Stimulated activated CD4-positive, alpha-beta T cell treated with anti-CD3 and anti-CD28 coated beads, Interleukin-12 subunit alpha, Interleukin-12 subunit beta, amount 100 ng/mL, for 4 hours (primary cell): ENCODE measurements at places on chromosomes 13 and 19.

DNA sequence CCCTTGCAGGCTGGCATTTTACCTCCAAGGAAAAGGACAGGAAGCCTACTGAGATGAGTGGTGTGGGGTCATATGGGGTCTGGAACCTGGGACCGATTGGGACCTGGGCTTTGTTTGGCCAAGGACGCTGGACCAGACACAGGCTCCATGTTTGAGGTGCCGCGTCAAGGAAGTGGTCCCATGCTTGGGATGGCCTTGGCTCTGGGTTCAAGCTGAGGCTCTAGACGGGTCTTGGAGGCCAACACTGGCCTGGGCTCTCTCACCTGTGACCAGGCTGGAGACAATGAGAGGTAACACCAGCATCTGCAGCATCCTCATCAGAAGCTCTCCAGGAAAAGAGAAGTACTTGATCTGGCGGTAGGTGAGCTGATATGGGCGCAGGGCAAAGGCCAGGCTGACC lies 8.2 kb downstream of the SLC1A6 start:
- no peak for DNase-seq

GRCh38 chr13:34886987-34887386 lies 55.1 kb upstream of the NBEA start:
- no peak for DNase-seq

GRCh38 chr13:76917095-76917494 lies 30.9 kb upstream of the KCTD12 start:
- no peak for DNase-seq

GRCh38 chr13:67235265-67235664 lies 5.1 kb upstream of the PCDH9 start:
- no peak for DNase-seq

GRCh38 chr13:76991796-76992547 lies at the start of gene CLN5:
Gene CLN5 (plus strand): TSS chr13:76992081. CDS start chr13:76992099, 18 bp downstream.
- DNase-seq: peak; percentile 91

GRCh38 chr13:95349267-95349666 lies 48.0 kb upstream of the ABCC4 start:
- DNase-seq: no peak

GRCh38 chr19:16445238-16446107 lies 26.3 kb downstream of the EPS15L1 start:
- no peak for DNase-seq

DNA sequence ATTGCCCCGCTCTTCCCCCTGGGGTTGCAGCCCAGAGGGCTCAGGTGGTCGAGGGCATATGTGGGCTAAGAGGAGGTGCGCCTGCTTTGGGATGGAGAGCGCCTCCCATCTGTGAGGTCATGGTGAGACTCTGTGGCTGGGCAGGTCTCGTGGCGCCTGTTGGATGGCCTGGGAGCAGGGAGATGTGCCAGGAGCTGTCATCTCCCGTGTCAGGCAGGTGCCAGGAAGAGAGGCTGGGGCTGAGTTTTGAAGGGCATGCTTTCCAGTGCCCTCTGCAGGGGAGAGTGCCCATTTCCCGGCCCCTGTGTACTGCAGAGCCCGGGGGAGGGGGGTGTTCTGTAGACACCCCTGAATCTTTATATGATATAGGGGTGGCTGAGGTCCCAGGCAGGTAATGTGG lies 2.8 kb downstream of the WTIP start:
- no peak for DNase-seq

- no peak for DNase-seq
Observed at GRCh38 chr13:33081666-33082065, 65.4 kb downstream of the KL start.

- DNase-seq: no peak
Observed at GRCh38 chr13:61162636-61163035, 253.0 kb downstream of the PCDH20 start.

GRCh38 chr19:33376941-33377557 lies 3.5 kb downstream of the CEBPG start:
- no peak for DNase-seq

DNA sequence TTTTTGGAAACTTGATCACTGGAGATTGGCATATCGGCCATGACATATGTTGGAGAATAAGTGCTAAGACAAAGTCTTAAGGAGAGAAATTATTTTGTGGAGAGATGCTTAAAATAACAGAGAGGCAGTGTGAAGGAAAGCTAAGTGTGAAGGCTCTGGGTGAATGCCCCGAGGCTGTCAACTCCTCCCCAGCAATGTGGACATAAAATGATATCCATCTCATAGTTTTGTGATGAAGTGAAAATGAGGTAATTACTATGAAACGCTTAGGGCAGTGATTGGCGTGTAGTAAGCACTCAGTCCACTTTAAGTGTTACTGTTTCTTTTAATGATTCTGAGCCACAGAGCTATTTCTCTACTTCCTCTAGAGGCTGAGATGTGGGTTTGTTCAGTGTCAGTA lies 195.8 kb upstream of the KLF12 start:
- DNase-seq: no peak

DNA sequence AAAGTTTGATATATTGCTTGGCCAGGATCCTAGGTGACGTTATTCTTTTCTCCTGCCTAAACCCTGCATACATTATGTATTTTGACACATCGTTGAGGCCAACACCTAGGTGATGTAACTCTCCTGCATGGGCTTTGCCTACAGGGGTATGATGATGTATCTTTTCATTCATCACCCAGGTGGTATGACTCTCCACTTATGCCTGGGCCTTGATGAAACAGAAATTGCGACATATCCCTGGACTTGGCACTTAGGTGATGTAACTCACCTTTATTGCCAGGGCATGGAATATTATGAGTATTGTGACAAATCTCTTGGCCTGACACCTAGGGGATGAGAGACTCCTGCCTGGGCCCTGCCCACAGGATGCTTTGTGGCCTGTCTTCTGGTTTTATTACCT lies 18.5 kb upstream of the ZNF681 start:
- DNase-seq: no peak

DNA sequence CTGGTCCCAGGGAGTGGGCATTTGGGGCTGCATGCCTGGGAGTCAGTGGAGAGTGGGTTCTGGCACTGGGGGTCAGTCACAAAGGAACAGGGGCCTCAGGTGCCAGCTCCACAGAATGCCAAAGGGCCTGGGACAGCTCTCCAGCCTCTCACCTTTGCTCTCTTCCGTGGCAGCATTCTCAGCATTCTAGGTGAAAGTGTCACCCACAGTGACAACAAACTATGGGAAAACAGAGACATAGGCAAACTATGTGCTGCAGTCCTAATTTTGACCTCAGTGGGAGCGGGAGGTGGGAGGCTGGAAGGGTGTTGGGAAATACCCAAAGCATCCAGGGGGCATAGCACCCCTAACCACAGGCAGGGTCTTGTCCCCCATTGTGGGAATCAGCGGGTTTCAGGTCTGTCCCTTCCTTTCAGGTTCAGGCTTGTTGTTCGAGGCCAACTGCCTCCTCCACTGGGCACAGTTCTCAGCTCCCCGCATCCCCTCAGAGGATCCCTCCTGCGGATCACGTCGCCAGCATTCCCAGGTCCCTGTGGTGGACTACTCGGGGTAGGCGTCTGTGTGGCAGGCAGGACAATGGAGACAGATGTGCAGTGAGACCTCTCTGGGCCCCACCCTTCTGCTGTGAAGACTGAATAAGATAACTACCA lies 52.4 kb downstream of the TSHZ3 start:
- no peak for DNase-seq

DNA sequence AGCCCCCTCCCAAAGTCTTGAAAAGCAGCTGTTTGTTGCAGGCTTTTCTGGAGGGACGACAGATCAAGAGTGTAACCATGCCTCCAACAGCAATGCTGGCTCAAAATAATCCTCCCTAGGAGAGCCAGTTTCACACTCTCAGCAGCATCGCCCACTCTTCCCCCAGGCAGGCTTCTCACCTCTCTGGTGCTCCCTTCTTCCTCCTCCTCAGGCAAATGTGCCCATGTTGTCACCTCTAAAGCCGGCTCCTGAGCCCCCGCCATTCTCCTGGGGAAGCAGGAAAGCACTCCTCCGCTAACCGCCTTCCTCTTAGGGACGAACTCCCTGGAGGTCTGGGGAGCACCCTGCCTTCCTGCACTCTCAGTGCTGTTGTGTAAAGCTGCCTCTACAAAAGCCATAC lies 98.9 kb upstream of the SGCG start:
- DNase-seq: no peak

GRCh38 chr19:33054623-33055022 lies 10.1 kb downstream of the RHPN2 start:
- no peak for DNase-seq

- DNase-seq: no peak
Observed at GRCh38 chr19:52492994-52493470, 34.4 kb upstream of the ZNF808 start.

DNA sequence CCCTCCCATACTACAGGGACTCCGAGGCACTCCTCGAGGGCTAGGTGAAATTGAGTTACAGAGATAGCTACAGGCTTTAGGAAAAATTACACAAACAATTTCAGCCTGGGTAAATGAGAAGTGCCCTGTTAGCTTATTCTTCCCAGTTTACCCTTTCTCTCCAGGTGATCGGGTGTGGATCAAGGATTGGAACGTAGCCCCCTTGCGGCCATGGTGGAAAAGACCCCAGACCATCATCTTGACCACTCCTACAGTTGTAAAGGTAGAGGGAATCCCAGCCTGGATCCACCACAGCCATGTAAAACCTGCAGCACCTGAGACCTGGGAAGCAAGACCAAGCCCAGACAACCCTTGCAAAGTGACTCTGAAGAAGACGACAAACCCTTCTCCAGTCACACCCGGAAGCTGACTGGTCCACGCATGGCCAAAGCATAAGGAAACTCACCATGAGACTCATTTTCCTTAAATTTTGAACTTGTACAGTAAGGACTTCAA lies 600.6 kb downstream of the UQCRFS1 start:
- no peak for DNase-seq

DNA sequence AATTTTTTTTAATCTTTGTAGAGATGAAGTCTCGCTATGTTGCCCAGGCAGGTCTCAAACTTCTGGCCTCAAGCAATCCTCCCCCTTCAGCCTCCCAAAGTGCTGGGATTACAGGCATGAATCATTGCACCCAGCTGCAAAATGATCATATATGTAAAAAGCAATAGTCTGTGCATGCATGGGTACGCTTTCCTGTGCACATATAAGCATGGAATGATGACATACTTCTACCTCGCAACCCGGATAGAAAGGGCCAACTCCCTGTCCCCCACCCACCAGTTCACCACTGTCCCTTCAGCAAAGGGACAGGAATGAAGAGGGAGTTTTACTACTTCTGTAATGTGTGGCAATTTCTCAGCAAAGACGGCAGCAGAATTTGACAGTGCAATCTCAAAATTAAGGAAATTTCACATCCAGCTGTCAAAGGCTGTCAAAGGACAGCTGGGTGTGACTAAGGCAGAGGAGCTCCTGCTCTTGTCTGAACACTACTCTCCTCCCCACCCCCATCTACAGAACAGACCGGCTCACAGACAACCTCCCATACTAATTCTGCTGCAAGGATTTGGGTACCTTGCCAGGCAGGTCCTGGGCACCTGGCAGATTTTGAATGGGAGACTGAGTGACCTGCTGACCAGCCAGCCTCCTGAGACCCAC lies 95.6 kb downstream of the TSHZ3 start:
- DNase-seq: no peak

GRCh38 chr19:33902802-33903488 lies 106.3 kb downstream of the KCTD15 start:
- DNase-seq: no peak

DNA sequence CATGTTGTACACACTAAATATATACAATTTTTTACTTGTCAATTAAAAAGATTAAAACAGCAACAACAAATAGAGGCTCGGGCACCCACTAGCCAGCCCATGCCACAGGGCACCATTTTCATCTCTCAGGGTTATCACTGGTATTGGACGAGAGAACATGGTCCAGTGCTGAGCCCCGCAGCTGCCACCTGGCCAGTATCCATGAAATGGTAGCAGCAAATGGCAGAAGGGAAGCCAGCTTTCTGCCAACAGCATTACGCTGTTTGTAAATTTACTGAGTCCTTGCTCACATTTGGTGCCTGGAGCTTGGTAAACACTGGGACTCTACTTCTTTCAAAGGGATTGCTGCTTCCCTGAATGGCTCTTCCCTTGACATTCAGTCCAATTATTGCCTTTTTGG lies 87.9 kb upstream of the WASF3 start:
- no peak for DNase-seq

GRCh38 chr13:32837307-32837972 lies 178.8 kb upstream of the KL start:
- DNase-seq: no peak

DNA sequence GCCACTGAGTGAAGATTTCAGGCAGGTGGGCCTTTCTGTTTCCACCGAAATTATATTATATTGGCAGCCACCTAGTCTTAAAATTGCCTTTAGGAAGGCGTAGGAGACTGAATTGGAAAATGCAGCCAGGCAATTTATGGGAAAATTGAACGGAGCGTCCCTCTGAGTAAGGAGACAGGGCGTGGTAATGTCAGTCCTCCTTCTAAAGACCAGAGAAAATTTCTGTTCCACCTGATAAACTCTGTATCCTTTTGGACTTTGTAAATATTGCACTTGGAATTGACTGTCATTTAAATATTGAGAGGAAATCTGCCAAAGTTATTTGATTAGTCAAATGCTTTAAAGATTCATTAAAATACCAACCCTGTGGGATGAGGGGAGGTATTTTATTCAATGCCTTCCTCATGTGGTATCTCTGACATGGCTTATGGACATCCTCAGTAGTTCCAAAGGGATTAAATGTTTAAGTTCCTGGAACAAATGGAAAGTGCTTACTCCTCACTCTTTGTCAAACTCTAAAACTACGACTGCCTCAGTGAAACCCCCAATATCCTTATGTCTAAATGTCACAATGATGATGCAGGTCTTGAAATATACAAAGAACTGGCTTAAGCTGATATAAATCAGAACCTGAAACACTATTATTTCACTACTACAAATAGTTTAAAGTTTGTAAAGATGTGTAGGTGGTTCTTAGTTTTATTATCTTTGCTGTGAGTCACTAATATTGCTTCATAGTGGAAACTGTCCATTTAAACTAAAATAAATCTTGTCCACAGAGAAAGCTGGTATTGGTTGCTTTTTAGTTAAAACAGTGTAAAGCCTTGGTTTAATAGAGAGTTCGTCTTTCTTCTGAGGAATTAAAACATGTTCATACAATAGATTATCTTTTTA lies 203.2 kb downstream of the FGF14 start:
- DNase-seq: no peak

GRCh38 chr19:28367146-28367545 lies 845.8 kb downstream of the UQCRFS1 start:
- DNase-seq: no peak

GRCh38 chr19:2461751-2462634 lies 5.2 kb upstream of the LMNB2 start:
- peak; percentile 69 for DNase-seq

GRCh38 chr13:87903553-87903952 lies 232.4 kb downstream of the SLITRK5 start:
- DNase-seq: no peak

GRCh38 chr13:19173752-19174151 lies 7.9 kb downstream of the TUBA3C start:
- DNase-seq: no peak

GRCh38 chr19:28130066-28130511 lies 1082.9 kb downstream of the UQCRFS1 start:
- DNase-seq: no peak
